DMS79 treated with DMSO at 0.1 percent for 48 hours (cell line): ENCODE measurements at places on chromosomes 3 and 15.

GRCh38 chr3:175186511-175186910 is 327.4 kb downstream of the NAALADL2 start:
- DNase-seq, result no peak

- DNase-seq, result no peak
Measured at GRCh38 chr3:17151598-17152373, 267.0 kb downstream of the PLCL2 start.

DNA sequence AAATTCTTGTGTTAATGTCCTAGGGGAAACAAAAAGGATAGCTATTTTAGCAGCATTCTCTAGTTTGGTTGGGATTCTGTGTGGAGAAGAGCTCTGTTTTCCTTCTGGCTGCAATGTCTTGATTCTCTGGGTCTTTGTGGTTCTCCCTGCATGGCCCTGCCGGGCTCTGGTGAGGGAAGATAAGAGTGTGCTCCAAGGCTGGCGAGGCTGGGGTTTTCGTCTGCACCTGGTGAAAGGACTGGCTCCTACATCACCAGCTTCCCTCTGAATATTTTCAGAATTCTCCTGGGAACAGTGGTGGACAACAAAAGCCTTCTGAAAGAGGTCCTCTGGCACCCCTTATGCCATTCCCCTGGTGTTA is 38.1 kb upstream of the SFMBT1 start:
- DNase-seq, result no peak

- no peak for DNase-seq
Measured at GRCh38 chr3:195168009-195168762, 102.8 kb downstream of the XXYLT1 start.

- DNase-seq, result no peak
Measured at GRCh38 chr3:136547293-136547692, 204.9 kb downstream of the STAG1 start.

DNA sequence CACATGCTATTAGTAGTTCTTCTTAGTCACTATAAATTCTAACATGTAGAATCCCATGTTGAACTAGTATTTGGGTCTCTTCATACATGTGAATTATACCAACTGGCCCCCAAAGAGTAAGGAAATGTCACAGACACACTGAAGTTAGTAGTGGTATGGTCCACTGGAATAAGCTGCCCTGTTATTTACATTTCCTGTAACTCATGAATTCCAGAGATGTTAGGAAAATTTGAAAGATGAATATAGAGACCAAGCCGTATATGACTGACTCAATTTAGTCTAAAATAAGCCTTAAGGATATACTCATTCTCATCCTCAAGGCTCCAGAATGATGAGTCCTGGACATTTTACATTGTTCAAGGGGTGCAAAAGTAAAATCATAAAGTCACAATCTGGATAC is 81.2 kb downstream of the FBXL22 start:
- no peak for DNase-seq
